ENCODE measurements at places on chromosomes 5 and 9.
A peak's percentile ranks its signal among the peaks of the same experiment; 100 is the strongest.

GRCh38 chr9:15158064-15158463, 149.0 kb downstream of the TTC39B start:
- no peak for DNase-seq

GRCh38 chr9:4106760-4107143, 193.1 kb downstream of the GLIS3 start:
- peak; percentile 65 for DNase-seq

GRCh38 chr9:84945878-84946538, 276.5 kb downstream of the NTRK2 start:
- DNase-seq, result peak; percentile 35

- no peak for DNase-seq
Observed at GRCh38 chr5:127649018-127649439, at the start of gene CTXN3. Gene CTXN3 (plus strand): TSS chr5:127649082. CDS start chr5:127657522, 8,440 bp downstream.

- no peak for DNase-seq
Observed at GRCh38 chr9:126335837-126336735, 9.5 kb downstream of the MVB12B start.

GRCh38 chr5:64487283-64487682, 18.5 kb upstream of the RGS7BP start:
- DNase-seq, result no peak

DNA sequence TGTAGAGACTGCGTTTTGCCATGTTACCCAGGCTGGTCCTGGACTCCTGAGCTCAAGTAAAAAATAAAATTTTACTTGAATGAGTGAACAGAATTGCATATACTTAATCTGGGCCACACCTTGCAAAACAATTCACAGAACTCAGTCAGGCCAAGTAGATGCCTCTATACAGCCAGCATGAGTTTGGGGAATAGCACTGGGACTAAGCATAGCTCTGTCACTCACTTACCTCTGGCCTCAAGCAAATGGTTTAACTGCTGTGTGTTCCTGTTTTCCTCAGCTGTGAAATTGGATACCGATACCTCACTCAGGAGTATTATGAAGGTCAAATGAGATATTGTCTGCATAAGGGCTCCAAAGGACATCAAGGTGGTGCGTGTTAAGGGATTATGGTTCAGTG, 10.9 kb upstream of the FRMPD1 start:
- DNase-seq, result no peak

DNA sequence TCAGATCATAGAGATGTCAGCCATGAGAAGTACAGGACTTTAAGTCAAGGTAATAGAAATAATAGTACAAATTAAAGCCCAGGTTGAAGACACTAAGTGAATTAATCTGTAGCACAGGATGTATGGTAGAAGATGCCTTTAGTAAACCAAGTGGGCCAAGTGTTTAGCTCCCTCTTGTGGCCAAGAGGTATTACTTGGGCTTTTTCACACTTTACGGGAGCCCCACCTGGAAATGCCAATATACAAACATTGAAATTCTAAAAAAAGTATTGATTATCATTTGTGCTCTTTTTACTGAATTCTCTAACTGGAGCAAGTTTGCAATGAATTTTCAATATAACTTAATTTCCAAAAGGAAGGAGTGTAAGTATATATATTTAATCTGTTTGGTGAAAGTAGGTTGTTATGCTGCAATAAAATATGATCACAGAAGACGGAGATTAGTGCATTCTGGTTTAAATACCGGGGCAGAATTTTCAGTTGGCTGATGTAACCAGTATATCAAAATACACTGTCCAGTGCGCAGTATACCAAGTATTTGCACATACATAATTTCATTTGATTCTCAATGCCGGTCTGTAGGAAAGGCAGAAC, 84.7 kb downstream of the PARP8 start:
- DNase-seq, result peak; percentile 49

DNA sequence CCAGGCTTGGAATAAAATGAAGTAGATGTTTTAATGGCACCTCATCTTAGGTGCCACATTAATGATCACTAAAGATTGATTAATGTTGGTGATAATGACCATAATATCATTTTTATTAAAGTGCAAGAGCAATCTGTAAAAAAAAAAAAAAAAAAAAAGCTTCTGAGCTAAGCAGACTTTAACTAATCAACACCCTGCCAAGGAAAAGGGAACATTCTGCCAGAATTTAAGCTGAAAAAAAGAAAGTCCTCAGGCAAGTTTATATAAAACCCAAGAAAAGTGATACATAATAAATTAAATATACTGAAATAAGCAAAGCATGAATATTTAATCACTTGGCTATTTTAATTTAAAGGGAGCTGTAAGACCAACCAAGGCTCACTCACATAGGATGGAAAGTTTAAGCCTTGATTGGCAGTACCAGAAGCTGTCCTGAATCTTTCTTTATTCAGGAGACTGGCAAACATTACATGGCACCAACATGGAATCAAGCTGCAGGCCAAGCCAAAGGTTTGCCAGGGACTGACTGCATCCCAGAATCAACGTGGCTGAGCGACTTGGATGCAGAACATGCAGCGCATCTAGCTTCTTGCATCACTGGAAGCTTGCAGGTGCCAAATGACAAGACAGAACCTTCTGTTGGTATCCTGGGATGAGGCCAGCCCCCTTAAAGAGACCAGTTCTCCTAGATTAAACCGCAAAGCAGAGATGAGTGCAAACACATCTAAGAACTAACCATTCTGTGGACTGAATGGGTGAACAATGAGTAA, 413.6 kb downstream of the ENC1 start:
- no peak for DNase-seq

GRCh38 chr5:130884023-130884422, 281.0 kb downstream of the HINT1 start:
- DNase-seq, result no peak

DNA sequence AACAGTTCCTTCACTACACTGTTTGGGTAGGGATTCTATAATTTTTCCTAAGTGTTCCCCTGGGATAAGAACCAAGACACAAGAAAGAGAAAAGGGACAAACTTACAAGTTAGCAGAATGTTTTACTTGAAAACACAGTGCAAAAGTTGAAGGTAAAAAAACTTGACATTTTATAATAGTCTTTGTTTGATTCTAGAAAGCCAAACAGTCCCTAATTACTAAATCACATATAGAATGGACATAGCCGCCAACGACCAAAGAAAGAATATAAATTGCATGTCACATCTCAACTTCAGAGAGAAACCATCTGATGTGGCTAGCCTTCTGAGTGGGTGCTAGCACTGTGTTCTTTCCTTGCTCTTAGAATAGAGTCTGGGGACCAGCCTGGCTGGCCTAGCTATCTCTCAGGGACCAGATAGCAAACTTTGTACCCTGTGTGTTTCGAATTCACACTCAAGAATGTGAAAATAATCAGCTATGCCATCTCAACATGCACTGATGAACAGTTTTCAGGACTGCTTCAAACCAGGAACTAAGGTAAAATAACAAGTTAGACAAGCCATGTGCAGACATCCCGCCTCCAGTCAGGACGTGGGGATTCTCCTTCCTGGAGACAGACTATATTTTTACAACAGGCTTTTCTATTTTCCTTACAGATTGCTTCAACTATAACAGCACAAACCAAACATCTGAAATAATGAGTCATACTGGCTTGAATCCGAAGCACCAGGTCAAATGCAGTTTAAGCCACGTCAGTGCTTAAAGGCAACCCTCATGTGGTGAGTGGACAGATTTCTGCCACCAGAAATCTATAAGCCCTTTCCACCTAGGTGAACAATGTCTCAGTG, 53.7 kb downstream of the LHFPL2 start:
- peak; percentile 96 for DNase-seq

- no peak for DNase-seq
Observed at GRCh38 chr9:20945269-20945668, 86.2 kb downstream of the HACD4 start.

DNA sequence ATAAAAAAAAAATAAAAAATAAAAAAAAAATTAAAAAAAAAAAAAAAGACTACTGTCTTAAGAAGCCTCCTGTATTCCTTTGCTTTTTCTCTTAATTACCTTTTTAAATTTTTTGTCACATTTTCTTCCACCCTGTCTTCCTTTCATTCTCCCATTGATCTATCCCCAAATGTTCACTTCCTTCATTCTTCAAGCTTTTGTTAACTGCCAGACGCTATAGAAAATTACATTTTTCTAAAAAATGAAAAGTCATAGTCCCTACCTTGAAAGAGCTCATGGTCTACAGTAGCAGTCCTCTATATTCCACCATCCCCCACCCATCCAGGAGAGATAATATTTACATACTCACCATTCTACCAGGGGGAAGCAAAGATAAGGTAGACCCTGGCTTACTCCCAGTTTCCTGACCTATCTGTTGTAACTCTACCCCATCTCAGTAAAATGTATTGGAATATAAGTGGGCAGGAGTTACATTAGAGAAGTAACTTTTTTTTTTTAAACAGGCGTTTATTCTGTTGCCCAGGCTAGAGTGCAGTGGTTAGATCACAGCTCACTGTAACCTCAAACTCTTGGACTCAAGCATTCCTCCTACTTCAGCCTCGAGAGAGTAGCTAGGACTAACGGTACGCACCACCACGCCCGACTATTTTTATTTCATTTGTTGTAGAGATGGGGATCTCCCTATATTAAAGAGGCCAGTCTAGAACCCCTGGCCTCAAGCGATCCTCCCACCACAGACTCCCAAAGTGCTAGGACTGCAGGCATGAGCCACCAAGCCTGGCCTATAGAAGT, 3.8 kb upstream of the PRKAA1 start:
- no peak for DNase-seq
